ENCODE measurements at places on chromosomes 1 and 21.

DNA sequence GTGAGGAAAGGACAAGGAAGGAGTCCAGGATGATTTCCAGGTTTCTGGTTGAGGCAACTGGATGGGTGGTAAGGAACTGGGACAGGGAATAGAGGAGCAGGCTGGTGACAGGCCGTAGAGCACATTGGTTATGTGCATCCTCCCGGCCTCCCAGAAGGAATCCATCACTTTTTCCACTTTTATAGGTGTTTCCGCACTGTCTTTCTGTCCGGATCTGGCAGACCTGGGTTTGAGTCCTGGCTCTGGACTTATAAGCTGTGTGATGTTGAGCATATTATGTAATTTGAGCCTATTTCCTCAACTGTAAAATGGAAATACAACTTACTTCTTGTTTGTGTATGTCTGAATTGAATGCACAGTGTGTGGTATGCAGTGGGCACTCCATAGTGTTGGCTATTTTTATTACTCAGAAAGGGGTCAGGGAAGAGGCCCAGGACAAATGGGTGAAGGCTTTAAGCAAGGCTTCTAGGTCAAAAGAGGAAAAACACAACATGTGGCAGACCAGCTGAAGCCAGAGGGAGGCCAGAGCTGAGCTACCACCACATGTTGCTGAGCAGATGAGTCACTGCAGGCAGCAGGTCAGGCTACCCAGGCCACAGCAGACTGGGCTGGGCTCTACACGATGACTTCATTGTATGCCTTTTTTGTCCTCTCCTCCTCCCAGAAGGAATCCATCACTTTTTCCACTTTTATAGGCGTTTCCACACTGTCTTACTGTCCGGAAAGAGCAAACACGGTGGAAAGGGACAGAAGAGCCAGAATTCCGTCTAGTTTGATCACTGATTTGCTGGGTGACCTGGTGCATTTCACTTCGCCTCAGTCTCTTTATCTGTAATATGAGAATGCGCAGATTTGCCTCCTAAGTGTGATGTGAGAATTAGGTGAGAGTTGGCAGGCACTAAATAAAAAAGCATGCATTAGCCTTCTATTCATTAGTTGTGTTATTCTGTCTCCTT lies 791 bp upstream of the MAST2 start:
- DNase-seq: peak; percentile 87

DNA sequence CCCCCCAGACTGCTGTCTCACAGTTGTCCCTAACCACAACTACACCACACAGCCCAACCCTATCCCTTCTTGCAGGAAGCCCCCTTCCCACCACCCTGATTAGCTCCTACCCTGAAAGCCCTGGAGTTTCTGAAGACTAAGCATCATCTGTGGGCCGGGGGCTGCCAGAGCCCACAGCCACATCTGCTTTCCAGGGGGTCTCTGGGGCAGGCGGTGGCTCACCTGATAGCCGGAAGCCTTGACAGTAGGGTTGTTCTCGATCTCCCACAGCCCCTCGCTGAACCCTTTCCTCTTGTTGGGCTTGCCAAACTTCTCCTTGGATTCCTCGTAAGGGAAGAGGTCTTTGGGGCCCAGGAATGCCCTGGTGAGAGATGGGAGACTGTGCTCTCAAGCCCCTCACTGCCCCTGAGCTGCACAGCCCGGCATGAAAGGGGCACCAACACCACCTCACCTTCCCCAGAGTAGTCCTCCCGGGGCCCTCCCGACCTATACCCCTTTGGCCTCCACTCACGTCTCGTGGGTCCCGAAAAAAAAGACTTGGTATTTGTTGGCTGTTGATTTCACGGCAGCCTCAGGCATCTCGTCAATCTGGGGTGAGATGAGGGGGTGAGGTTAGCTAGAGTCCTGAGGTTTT lies 4.0 kb upstream of the MRPL24 start:
- DNase-seq: no peak

DNA sequence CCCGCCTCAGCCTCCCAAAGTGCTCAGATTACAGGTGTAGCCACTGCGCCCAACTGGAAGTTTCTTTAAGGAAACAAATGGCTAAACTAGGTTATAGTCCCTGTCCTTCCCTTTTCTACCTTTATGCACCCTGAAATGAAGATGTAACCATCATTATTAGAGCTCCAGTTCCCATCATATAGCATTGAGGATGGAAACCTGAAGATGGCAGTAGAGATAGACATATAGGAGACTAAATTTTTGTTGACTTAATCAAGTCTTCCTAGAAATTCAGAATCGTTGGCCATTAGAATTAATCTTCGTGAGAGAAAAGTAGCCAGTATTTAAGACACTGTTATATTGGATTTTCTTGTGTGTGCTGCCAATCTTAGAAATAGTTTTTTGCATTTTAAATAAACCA lies 1016.3 kb upstream of the NCAM2 start:
- DNase-seq: no peak

DNA sequence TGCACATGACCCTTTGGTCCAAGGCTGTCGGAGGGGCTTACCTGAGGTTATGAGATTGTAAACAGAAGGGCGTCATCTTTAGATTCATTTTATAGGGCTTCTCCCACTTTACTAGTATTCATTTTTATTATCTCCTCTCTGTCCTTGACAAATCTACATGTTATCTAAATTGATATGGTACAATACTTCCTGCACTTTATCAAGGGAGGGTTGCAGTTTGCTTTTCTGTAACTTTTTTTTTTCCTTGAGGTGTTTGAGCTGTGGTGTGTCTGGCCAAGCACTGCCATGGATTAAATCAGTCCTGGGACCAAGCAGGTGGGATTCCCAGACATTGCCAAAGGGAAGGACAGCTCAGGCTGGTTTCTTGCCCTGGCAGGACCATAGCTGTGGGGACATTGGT lies 32.0 kb upstream of the B3GALT5 start:
- no peak for DNase-seq
